ENCODE measurements at places on chromosomes 11 and 22.

- peak; percentile 40 for DNase-seq
These were observed 11.2 kb downstream of the KREMEN1 start for GRCh38 chr22:29083933-29084591.

GRCh38 chr11:131633921-131634715 is 263.7 kb downstream of the NTM start:
- no peak for DNase-seq

GRCh38 chr22:21624880-21625791 is 4.7 kb downstream of the YDJC start:
- no peak for DNase-seq

GRCh38 chr11:2533587-2534133 is 88.9 kb downstream of the KCNQ1 start:
- DNase-seq, result peak; percentile 92

DNA sequence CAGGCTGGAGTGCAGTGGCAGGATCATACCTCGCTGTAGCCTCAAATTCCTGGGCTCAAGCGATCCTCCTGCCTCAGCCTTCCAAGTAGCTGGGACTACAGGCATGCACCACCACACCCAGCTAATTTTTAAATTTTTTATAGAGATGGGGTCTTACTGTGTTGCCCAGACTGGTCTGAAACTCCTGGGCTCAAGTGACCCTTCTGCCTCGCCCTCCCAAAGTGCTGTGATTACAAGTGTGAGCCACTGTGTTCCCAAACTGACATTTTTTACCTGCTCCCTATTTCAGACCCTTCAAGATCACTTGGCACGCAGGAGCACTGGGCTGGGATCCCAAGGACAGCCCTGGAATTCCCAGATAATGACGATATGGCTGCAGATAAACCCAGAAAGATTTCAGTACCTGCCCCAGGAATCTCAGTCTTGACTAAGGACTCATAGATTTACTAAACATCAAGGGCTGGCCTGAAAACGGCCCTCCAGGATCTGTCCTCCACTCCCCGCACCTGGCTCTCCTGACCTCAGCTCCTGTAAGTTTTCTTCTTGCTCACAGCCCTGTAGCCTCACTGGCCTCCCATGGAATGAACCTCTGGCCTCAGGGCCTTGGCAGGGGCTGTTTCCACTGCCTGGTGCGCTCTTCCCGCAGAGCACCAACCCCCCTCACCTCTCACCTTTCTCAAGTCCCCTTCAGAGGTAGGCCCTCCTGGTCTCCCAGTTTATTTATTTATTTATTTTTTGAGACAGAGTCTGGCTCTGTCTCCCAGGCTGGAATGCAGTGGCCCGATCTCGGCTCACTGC is 3.6 kb upstream of the CSNK1E start:
- no peak for DNase-seq

DNA sequence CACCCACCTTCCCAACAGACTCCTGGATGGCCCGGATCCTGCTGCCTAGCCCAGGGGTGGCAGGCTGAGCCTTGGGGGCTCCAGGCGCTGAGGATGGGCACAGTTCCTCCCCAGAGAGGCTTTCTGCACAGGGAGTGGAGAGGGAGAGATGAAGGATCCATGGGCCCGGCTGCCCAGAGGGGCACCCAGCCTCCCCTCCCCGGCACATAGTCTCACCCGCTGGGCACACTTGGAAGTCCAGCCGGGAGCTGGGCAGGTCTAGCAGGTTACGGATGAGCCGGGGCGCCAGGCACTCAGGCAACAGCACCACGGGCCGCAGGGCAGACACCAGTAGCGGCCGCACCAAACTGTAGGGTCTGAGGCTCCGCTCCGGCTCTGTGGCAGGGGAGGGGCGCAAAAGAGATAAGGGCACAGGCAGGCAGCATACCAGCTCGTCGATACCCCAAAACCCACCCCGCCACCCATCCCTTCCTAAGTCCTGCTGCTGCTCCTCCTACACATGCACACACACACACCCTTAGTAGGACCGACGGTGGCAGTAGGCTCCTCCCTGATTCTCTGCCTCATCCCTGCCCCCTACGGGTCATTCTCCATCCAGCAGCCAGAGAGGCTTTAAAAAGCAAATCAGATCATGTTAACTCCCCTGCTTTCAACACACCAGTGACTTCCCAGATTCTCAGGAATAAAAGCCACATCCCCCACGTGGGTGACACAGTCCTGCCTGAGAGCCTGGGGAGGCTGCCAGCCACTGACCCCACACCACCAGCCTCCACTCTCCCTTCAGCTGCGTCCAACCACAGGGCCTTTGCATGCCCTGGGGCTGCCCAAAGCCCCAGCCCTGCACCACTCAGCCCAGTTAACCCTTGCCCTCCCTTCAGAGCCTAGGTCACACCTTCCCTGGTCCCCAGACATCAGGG is 6.5 kb upstream of the MFNG start:
- DNase-seq, result peak; percentile 38

DNA sequence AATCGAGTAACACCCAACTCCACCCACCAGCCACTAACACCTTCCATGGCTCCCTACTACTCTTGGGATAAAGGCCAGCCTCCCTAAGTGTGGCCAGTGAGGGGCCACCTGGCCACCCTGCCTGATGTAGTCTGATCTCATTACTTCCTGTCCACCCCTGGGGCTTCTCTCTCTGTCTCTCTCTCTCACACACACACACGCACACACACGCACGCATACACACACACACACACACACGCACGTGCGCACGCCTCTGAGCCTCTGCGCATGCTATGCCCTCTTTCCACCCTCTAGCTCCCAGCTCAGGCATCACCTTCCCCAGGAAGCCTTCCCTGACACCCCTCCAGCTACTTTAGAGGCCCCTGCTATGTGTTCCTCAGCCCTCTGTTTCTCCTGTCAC is 3.9 kb downstream of the MFNG start:
- DNase-seq, result no peak

DNA sequence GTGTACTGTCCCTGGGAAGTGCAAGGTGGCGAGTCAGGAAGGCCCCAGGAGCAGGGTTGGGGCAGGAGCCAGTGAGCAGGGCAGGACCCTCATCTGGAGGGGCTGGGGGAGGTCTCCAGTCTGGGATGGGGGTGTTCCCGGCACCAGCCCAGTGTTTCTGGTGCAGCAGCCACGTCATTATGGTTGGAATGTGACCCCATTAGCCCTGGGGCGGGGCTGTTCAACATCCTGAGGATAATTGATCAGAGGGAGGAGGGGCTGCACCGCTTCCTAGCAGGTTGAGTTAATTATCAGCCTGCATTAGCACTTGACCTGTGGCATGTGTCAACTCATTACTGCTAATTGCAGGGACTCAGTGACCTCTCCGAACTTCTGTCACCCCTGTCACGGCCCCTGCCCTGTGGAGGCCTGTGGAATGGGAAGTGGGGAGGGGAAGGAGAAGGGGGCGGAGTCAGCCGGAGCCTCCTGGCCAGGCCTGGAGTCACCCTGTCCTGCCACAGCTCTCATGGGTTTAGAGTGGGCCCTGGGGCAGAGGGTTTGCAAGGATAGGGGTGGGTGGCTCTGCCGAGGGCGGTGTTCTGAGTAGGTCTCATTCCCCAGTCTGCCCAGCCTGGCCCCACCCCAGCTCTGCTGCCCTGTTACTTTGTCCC is 52.8 kb upstream of the CCDC188 start:
- DNase-seq, result peak; percentile 49

- DNase-seq, result no peak
These were observed 556.3 kb upstream of the ANO5 start for GRCh38 chr11:21636561-21636960.

GRCh38 chr22:47042116-47042825 is 279.8 kb downstream of the TBC1D22A start:
- DNase-seq, result no peak

DNA sequence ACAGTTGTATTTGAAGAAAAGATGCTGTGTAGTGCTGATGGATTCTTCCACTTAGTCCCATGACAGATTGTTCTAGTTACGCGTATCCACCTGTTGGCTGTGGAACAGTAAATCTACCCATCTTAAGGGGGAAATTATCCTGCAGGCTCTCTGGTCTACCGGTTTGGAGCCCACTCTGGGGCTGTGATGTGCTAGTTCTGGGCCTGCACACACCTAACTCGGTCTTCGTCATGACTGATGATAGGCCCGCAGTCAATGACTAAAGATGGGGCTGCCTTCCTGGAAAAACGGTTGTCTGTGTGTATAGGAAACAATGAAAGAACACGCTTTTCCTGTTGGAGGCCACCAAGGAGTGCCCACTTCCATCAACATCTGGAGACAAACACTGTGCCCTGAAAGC is 6.2 kb upstream of the RBM4B start:
- no peak for DNase-seq

GRCh38 chr11:111312076-111312475 is 13.7 kb downstream of the POU2AF3 start:
- no peak for DNase-seq

- no peak for DNase-seq
These were observed 33.7 kb upstream of the EED start for GRCh38 chr11:86210898-86211297.

DNA sequence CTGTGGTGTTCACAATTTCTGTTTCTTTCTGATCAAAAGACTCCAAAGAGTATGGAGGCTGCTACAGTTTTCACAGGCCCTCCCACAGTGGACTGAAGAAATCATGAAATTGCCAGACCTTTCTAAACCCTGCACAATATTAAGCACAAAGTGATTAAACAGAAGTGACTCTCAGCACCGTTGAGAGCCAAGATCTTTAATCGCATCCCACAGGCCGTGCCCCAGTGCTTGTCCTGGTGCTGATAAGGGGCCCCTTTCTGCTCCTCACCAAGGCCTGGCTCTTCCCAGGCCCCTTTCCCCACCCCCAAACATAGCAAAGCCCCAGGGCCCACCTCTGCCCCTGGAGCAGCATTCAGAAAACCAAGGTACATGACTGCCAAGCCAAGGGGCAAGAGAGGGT is 57.4 kb upstream of the BMAL1 start:
- no peak for DNase-seq

DNA sequence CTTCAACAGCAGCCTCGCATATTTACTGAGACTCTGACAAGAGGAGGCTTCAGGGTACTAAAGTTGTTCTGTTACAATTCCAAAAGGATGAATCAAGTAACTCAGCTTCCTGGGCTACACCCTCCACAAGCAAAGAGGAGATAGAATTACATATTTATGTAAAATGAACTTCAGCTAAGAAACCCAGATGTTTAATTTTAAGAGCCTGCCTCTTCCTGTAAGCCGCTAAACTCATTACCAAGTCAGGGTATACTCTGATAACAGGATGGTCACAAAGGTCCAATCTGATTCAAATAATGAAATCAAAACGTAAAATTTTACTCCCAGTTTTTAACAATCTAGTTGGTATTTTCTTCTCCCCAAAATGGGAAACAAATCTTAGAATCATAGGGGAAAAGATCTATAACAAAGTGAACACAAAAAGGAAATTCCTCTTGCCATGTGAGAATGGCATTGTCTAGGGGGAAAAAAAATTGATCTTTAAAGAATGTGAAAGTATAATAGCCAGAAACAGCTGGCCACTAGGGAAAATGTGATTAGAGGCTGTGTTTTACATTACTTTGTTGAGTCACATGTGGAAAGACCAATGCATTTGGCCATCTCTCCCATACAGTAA is 30.9 kb downstream of the CHEK2 start:
- DNase-seq, result peak; percentile 86

DNA sequence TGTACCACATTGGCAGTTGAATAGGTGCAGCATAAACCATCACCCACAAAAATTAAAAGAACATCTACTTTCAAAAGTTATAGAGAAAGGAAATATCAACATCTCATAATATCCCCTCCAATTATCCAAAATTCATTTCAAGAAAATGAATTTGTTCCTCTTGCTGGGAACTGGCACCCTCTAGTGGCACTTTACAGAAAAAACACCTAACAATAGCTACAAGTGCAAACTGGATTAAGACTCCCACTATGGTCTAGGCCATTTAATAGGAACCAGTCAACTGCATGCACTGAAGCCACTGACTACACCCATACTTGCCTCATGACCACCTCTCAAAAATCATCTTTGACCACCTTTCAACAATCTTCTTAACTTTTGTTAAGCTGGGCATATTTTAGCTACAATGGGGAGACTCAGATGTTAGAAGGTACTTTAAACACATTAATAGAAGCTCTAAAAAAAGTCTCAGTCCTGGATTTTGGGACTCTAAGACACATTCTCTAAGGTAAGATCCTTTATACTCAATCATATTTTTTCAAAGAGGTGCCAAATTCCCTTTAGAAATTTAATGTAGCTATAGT is 17.3 kb downstream of the TRAF6 start:
- DNase-seq, result peak; percentile 38

DNA sequence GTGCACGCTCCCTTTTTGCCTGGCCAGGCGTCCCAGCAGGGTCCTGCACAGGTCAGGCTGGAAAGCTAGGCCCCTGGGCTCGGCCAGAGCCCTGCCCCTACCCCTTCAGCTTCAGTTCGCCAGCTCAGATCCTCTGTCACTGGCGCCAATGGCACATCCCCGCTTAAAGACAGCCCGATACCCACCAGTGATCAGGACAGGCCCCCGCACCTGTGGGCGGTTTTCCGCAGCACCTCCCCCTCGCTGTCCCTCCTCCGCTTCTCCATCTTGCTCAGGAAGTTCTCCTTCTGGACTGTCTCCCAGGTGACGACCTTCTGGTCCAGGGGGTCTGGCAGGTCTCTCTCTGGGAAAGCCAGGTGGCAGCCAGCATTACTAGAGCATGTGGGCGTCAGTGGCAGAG is 5.9 kb downstream of the TSSC4 start:
- DNase-seq, result no peak

GRCh38 chr22:41915035-41915785 is at the start of gene SHISA8:
TSS of gene SHISA8 (minus strand) at chr22:41915074. CDS start at chr22:41914667, 407 bp downstream.
- DNase-seq, result peak; percentile 32

- DNase-seq, result no peak
These were observed 19.7 kb downstream of the PARVG start for GRCh38 chr22:44200451-44200850.

- peak; percentile 32 for DNase-seq
These were observed 217.4 kb downstream of the SBF2 start for GRCh38 chr11:10076458-10077141.

- no peak for DNase-seq
These were observed 11.7 kb upstream of the TPCN2 start for GRCh38 chr11:69037074-69037473.

DNA sequence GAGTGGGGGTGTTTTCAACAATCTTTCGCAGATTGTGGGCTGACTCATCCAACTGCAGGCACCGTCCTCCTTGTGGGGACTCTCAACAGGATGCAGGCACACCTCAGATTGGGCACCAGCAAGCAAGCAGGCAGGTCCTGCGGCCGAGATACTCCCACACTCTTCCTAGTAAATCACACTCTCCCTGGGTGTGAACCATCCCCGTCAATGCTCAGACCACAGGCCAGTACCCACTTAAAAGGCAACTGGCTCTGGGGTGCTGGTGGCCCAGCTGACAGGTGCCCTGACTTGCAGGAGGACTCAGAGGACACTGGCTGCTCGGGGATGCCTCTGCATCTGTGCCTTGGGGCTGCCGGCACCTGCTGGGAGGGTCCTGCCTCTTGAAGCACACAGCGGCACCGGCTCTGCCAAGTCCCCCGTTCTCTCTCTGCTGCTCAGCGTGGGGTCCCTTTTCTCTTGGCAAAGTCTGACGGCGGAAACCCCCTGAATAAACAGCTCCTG is 282.5 kb downstream of the CTTN start:
- DNase-seq, result no peak

GRCh38 chr11:926341-926916 is 759 bp downstream of the AP2A2 start:
- peak; percentile 55 for DNase-seq

GRCh38 chr11:105168457-105168856 is 28.9 kb upstream of the CARD18 start:
- DNase-seq, result peak; percentile 51

GRCh38 chr22:47209040-47209514 is 446.6 kb downstream of the TBC1D22A start:
- DNase-seq, result no peak

- DNase-seq, result peak; percentile 58
These were observed 482 bp downstream of the DDX17 start for GRCh38 chr22:38505541-38506117.

GRCh38 chr11:113926273-113927197 is 21.9 kb downstream of the HTR3B start:
- no peak for DNase-seq

Data from fibroblast of skin of right quadriceps (primary cell).